ENCODE measurements at places on chromosomes 1 and 21. TPM values are rescaled to one million over a fixed set of nuclear protein-coding genes. Genes with fewer than 3 reads are reported as not detected.

GRCh38 chr1:3348196-3348865 lies 106.1 kb upstream of the ARHGEF16 start:
- H3K27me3 ChIP-seq, result no peaks in the 10 kb centered on the region
- no peaks in the 10 kb centered on the region for H3K36me3 ChIP-seq
- no peak overlapping the region for H3K27ac ChIP-seq
- DNase-seq, result no peak

DNA sequence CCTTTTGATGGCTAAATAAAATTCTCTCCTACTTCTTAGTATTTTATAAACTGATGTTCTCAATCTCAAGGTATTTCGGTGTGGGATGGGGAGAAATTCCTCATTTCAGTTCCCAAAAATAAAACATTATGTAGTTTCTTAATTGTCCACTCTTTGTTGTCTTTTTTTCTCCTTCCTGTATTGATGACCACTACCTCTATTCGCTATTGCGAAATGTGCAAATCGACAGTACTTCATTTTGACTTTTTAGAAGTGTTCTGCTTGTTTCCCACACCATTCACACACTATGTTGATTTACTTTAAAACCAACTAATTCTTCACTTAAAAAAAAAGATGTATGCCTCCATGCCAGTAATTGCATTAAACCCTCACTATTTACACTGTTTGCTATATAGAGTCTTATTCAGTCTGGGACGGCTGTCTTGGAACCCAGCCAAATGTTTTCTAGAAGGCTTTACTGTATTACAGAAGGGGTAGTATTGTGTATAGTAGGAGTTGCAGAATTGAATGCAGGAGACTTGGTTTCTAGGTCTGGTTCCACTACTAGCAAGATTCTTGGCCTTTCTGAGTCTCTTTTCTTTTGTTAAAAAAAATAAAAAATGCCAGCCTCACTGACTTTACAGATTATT lies 5.6 kb downstream of the RNF2 start:
- no peak for DNase-seq
- peaks cover 13% of the 10 kb centered on the region for H3K4me1 ChIP-seq
- H3K36me3 ChIP-seq, result no peaks in the 10 kb centered on the region

DNA sequence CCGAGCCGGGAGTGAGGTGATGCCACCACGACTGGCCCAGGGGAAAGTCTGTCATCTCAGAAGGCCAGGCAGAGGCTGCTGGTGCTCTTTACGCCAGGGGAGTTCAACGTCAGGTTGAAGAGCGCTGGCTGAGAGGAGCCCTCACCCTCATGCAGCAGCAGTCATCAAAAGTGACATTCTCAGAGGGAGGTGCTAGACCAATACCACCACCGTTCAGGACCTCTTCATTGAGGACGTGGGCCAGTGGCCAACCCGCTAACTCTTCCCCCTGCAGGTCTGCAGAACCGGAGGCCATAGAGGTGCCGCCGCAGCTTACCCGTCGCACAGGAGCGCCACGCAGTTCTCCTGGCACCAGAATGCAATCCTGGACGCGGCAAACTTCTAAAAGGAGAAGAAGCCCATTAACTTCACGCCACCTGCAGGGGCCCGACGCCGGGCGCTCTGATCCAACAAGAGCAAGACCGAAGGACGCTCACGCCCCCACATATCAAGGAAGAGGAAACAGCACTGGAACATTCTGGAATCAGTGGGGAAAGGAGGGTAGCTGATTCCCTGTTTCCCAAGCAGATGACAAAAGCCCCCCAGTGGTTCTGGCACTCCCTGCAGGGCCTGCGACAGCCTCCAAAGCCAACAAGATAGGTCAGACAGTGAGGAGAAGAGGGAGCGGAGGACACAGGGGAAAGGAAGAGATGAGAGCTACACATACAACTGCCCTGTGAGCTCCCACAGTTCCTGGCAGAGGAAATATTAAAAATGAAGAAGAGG lies 24.9 kb downstream of the WDR4 start:
- no peaks in the 10 kb centered on the region for H3K27me3 ChIP-seq
- H3K27ac ChIP-seq, result no peak overlapping the region
- no peak for DNase-seq
- H3K4me1 ChIP-seq, result no peaks in the 10 kb centered on the region
- H3K36me3 ChIP-seq, result no peaks in the 10 kb centered on the region

CHAF1B gene
- total RNA-seq, result 19.4 TPM

RGS18 gene
- total RNA-seq, result not detected

A3GALT2 gene
- not detected for total RNA-seq
